ENCODE measurements at places on chromosomes 6 and 20. TPM values are rescaled to one million over a fixed set of nuclear protein-coding genes. Genes with fewer than 3 reads are reported as not detected.

- H3K27ac ChIP-seq, result no peak overlapping the region
- H3K36me3 ChIP-seq, result no peaks in the 10 kb centered on the region
- H3K27me3 ChIP-seq, result peaks cover 38% of the 10 kb centered on the region
Observed at GRCh38 chr6:157328108-157328692, 4.9 kb upstream of the TMEM242 start.

- peaks cover 11% of the 10 kb centered on the region for H3K27me3 ChIP-seq
- no peaks in the 10 kb centered on the region for H3K36me3 ChIP-seq
- ATAC-seq, result no peak
- H3K4me3 ChIP-seq, result no peak overlapping the region
Observed at GRCh38 chr20:10381477-10381876, 52.5 kb downstream of the MKKS start.

DNA sequence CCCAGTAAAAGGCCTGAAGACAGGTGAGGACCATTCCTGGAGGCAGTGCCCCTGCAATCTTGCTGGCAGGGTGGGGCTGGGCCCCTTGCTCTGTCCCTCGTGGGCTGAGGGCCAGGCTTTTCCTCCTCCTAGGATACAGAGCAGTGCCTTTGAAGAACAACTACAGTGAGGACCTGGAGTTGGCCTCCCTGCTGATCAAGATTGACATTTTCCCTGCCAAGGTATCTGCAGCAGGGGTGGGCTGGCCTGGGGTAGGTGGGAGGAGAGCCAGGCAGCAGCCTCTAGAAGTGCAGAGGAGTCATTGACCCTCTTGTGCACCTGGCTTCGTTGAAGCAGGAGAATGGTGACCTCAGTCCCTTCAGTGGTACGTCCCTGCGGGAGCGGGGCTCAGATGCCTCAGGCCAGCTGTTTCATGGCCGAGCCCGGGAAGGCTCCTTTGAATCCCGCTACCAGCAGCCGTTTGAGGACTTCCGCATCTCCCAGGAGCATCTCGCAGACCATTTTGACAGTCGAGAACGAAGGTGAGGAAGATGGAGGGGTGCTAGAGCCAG is 36.5 kb downstream of the PLCG1 start:
- ATAC-seq, result no peak
- H3K4me1 ChIP-seq, result peaks cover 25% of the 10 kb centered on the region
- no peak overlapping the region for H3K4me3 ChIP-seq
- H3K27ac ChIP-seq, result peak overlapping the region; percentile 75
- no peaks in the 10 kb centered on the region for H3K27me3 ChIP-seq

- H3K4me3 ChIP-seq, result no peak overlapping the region
- H3K36me3 ChIP-seq, result peaks cover 94% of the 10 kb centered on the region
- ATAC-seq, result no peak
- H3K27me3 ChIP-seq, result no peaks in the 10 kb centered on the region
Observed at GRCh38 chr6:159754959-159755914, 6.6 kb upstream of the ACAT2 start.

GRCh38 chr20:50284811-50285375 is 94.3 kb downstream of the CEBPB start:
- no peak for ATAC-seq
- peaks cover 19% of the 10 kb centered on the region for H3K4me1 ChIP-seq
- H3K27me3 ChIP-seq, result peaks cover 29% of the 10 kb centered on the region
- H3K36me3 ChIP-seq, result no peaks in the 10 kb centered on the region
- H3K4me3 ChIP-seq, result peak overlapping the region; percentile 48

DNA sequence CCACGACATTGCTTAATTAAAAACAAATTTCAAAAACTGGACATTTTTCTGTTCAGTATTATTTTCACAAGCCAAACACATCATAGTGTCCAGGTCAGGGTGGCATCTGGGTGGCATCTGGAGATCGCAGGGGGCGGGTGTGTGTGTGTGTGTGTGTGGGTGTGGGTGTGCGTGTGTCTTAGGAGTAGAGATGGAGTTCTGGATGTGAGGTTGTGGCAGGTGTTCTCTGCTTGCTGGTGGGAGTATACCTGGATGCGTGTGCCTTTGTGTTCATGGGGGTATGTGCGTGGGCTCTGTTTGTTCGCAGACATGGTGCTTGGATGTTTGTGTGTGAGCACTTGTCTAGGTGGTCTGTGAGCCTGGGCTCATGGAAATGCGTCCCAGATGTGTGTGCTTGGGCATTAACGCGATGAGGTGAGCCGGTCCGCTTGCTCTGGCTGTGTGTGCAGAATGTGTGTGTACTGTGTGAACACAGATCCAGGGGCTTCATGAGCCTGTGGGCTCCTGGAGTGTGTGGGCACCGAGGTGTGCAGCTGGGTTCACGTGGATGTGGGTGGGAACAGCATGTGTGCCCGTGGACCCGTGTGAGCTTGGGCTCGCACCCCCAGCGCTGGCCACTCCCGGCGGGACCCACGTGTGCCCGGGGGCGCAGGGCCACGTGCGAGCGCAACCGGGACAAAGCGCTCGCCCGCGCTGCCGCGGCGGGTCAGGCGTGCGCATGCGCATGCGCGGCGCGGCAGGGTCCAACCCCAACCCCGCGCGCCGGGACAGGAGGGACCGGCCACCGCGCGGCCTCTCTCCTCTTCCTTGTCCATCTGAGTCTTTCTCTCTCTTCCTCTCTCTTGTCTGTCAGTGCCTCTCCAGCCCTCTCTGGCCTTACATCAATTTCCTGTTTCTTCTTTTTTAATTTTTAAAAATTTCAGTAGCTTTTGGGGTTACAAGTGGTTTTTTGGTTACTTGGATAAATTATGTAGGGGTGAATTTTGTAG is 60.4 kb downstream of the SRC start:
- H3K27ac ChIP-seq, result peak overlapping the region; percentile 9
- peak overlapping the region; percentile 55 for H3K4me3 ChIP-seq
- peaks cover 11% of the 10 kb centered on the region for H3K4me1 ChIP-seq
- peaks cover 34% of the 10 kb centered on the region for H3K27me3 ChIP-seq
- peak; percentile 78 for ATAC-seq

DNA sequence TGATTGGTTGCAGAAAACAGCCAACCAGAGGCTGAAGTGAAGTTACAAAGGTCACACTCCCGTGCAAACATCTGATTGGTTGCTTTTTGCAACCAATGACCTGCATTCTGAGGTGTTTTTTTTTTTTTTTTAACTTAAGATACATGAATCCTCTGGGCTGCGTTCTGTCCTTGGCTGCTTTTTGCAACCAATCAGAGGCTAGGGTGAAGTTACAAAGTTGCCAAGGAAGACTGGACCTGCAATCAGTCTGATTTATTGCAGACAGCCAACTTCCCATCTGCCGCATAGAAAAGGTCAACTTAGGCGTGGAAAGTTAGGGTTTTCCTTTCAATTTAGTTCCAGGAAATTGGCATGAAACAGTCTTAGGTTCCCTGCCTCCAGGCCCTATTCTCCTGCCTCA is 292.9 kb downstream of the PLCB1 start:
- no peaks in the 10 kb centered on the region for H3K36me3 ChIP-seq
- H3K27ac ChIP-seq, result no peak overlapping the region
- no peak overlapping the region for H3K4me3 ChIP-seq

DNA sequence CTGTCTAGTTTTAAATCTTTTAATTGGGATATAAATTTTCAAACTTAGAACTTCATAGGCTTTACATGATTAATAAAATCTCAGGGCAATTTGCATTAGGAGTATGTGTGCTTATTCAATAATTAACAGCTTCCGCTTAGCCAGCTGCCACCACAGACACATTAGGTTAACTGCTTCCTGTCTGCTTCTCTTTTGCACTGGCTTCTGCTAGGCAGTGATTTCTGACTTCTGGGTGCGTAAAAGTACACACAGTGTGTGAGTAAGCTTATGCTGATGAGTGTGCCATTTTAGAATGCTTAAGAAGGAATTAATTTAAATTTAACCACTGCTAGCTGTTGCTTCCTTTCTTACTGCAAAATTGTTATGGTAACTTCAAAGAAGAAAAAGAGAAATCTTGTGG is 73.9 kb downstream of the F13A1 start:
- no peaks in the 10 kb centered on the region for H3K4me1 ChIP-seq
- no peaks in the 10 kb centered on the region for H3K36me3 ChIP-seq
- H3K27me3 ChIP-seq, result peaks cover 37% of the 10 kb centered on the region
- H3K4me3 ChIP-seq, result no peak overlapping the region
- H3K27ac ChIP-seq, result no peak overlapping the region

DNA sequence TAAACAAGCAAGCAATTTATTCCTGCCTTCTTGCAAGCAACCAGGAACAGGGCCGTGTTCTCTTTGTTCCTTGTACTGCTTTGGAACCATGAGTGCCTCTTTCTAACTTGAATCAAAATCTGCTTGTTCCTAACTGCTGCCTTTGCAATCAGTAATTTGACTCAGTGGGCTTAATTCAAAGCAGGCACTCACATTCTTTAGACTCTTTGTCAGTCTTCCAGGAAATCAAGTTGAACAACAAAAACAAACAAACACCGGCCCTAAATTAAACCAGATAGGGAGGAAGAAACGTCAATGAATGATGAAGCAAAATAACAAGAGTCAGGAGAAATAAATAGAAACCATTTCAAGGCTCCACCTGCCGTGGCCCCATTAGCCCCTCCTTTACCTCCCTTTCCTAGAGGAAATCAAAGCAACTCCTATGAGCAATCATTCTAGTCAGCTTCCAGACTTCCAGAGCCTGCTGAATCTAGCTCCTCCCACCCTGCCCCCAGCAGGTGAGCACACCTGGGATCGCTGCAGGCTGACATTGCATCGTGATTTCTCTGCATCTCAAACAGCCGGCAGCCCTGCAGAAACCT is 582.2 kb upstream of the FLRT3 start:
- no peaks in the 10 kb centered on the region for H3K4me1 ChIP-seq
- H3K27me3 ChIP-seq, result no peaks in the 10 kb centered on the region
- H3K4me3 ChIP-seq, result no peak overlapping the region
- H3K27ac ChIP-seq, result no peak overlapping the region

C6orf163 gene
- 3.0 TPM for total RNA-seq

BCAS1 gene
- not detected for total RNA-seq

CGA gene
- 0.26 TPM for total RNA-seq

ID1 gene
- total RNA-seq, result 2.9 TPM

FOXP4 gene
- total RNA-seq, result 8.7 TPM

DZANK1 gene
- 3.2 TPM for total RNA-seq

Data from activated T-helper 17 cell treated with anti-CD3 and anti-CD28 coated beads, Interleukin-2, amount 50 U/mL, for 72 hours (primary cell).